ENCODE measurements at places on chromosomes 7 and 10. TPM values are rescaled to one million over a fixed set of nuclear protein-coding genes. Genes with fewer than 3 reads are reported as not detected.

SLC35B4 gene
- 7.8 TPM for polyA plus RNA-seq

SH2D4B gene
- not detected for polyA plus RNA-seq

ASZ1 gene
- polyA plus RNA-seq: not detected

DNA sequence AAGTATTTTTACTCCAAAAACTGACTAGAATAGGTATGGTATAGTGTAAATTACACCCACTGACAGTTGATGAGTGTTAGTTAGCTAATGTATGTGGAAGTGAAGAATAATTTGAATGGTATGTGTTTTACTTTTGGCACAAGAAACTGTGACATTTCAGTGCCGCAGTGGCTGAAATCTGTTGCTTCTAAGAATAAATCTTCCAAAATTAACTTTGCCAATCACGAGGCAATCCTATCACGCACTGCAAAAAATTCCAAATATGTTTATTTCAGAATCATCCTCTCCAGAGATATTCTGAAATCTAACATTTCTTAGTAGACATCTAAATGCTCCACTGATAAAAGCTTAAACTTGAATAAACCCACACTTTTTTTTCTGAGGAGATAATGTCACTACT is 61.2 kb downstream of the PCLO start:
- no peak for DNase-seq

- DNase-seq: no peak
These were observed 54.8 kb downstream of the OTUD1 start for GRCh38 chr10:23493711-23494110.
